ENCODE measurements at places on chromosomes 3 and 15.

- no peak for DNase-seq
Measured at GRCh38 chr3:98003306-98003969, 31.2 kb upstream of the RIOX2 start.

DNA sequence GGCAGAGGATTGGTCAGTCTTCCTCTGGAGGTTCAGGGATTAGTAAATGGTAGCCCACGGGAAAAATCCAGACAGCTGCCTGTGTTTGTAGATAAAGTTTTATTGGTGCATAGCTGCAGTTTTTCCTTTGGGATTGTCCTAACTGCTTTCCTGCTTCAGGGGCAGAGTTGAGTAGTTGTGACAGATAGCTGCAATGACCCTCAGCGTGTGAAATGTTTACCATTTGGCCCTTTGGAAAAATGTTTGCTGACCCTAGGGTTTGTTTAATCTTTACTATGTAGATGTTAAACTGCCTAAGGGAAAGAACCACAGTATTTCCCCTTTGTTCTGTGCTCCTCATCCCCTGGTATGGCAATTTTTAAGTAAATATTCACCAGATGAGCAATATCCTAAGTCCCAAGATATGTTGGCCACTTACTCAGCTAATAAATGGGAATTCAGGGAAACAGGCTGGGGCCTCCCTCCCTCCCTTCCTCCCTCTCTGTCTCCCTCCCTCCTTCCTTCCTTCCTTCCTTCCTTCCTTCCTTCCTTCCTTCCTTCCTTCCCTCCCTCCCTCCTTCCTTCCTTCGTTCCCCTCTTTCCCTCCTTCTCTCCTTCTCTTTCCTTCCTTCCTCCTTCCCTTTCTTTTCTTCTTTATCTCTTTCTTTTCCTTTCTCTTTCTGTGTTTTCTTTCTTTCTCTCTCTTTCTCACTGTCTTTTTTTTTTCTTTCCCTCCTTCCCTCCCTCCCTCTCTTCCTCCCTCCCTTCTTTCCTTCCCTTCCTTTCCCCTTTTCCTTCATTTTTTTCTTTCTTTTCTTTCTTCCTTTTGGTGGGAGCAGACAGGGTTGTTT lies 234.6 kb upstream of the BHLHE40 start:
- no peak for DNase-seq

DNA sequence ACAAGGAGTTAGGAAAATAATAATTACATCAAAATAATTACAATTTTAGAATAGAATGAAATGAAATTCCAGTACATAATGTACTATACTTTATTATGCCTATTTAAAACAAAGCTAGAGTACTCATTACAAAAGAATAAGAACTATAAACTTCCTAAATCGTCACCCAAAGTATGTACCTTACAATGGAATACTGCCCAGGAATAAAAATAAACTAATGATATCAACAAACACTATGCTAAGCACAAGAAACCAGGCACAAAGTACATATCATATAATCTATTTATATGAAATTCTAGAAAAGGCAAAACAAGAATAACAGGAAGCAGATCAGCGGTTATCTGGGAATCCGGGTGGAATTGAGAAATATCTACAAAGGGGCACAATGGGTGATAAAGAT lies 84.7 kb downstream of the MYO9A start:
- DNase-seq = no peak

DNA sequence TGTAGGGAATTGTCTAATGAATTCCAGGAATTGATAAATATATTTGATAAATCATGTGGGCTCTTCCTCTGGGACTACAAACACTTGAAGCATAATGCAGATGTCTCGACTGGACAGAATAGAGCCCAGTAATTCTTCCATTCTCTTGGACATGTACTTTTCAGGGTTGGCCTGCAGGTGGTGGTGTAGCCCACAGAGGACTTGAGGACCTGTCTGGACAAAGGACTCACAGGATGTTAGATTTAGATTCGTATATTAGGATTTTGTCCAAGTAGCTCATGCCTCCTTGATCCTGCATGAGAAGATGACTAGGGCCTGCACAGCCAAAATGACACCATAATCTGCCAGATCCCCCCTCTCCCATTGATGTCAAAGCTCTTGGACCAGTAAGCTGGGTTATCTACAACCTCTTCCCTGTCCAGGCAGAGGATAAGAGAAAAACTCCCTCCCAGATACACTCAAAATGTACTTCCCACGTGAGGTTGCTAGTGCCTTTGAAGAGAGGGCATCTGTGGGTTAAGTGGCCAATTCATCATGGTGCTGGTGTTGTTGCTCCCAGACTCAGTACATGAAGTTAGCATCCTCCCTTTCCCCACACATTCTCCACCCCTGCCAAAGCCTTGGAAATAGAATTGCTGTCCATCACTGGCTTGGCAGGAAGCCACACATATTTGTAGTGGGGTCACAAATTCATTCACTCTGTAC lies 88.6 kb upstream of the ZNF280D start:
- peak; percentile 37 for DNase-seq

GRCh38 chr3:51500632-51501131 lies 867 bp upstream of the DCAF1 start:
- no peak for DNase-seq

DNA sequence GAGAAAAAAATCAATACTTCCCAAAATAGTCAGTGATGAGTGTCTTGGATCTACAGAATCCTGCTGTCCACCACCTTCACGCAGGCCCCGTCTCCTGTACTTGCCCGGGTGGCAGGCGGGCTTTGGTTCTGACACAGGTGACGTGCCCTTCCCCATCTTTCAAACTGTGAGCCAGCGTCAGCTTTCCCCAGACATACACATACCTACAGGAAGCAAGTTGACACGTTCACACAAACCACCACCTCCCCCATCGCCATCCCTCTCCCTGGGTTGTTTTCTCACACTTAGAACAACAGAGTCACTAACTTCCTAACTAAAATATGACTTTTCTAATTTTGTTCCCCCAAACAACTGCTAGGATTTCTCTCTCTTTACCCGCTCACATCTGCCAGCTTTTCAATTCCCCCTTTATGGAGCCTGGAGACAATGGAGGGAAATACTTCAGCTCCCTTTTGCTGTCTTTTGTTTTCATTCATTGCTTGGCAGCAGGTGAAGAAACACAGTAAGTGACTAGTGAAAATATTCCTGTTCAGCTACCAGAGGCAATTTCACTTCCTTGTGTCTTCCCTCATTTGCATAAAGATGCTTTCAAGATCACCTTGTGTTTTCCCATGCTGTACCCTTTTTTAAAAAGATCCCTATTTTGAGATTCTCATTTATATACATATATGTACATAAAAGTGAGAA lies 248.3 kb downstream of the SLCO3A1 start:
- DNase-seq = no peak

- no peak for DNase-seq
Measured at GRCh38 chr3:21216598-21216997, 534.4 kb downstream of the ZNF385D start.

DNA sequence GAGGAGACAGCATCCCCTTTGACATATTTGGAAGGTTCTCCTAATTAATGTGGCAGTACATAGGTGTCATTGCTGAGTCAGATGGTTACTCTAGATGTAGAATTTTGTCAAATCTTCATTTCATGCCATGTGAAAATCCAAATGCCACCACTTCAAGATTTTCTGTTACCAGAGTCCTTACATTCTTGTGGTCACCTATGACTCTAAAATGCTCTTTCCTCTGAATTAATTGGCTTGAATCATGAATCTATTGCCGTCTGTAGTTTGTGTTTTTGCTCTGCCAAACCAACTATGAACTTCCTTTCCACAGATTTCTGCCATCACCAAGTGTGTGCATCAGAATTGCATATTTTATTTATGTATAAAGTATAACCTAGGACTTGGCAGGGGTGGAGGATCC lies 269.4 kb upstream of the ZPLD1 start:
- no peak for DNase-seq

GRCh38 chr15:89768071-89768500 lies 8.0 kb upstream of the MESP2 start:
- DNase-seq = no peak

GRCh38 chr3:124014366-124014942 lies 22.5 kb upstream of the ROPN1 start:
- DNase-seq = no peak

DNA sequence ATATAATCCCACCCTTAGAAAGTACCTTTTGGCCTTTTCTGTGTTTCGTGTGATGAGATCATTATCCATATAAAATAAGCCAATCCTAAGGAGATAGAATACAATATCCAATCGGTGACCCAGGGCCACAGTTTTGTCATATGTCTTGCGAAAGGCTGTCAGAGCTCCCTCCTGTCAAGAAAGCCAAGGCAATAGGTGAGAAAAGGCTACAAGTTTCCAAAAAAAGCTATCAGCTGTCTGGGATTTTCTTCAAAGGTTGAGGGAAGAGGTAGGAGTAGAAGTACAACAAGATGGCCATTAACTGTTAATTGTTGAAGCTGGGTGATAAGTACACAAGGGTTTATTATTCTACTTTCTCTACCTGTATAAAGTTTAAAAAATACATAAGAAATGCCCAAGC lies 4.0 kb downstream of the PSMD6 start:
- DNase-seq = no peak

GRCh38 chr15:60735559-60736047 lies 256.7 kb upstream of the ICE2 start:
- DNase-seq = no peak

- no peak for DNase-seq
Measured at GRCh38 chr3:21140785-21141184, 610.2 kb downstream of the ZNF385D start.

- DNase-seq = no peak
Measured at GRCh38 chr3:151421938-151422337, 37.4 kb upstream of the P2RY12 start.

- no peak for DNase-seq
Measured at GRCh38 chr3:174232658-174233429, 626.3 kb upstream of the NAALADL2 start.

GRCh38 chr15:69532066-69532465 lies 79.4 kb downstream of the RPLP1 start:
- DNase-seq = no peak

DNA sequence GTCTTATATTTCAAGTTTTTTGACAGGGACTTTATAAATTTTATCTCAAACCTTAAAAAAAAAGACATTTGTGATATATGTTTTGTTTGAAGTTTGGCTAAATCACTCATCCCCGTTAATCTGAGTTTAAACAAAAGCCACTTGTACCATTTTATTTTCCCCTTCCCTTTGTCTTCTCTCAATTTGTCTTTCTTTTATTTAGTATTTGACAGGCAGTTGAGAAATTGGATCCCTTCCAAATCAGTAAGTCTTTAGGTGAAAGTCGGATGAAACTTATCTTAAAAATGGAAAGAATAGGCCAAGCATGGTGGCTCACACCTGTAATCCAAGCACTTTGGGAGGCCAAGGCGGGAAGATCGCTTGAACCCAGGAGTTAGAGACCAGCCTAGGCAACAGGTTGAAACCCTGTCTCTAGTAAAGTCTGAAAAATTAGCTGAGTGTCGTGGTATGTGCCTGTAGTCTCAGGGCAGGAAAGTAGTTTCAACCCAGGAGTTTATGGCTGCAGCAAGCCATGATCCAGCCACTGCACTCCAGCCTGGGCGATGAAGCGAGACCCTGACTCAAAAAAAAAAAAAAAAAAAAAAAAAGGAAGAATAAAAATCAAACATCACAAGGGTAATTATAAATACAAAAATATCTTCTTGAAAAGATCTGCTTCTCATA lies 394.6 kb upstream of the TPM1 start:
- no peak for DNase-seq

DNA sequence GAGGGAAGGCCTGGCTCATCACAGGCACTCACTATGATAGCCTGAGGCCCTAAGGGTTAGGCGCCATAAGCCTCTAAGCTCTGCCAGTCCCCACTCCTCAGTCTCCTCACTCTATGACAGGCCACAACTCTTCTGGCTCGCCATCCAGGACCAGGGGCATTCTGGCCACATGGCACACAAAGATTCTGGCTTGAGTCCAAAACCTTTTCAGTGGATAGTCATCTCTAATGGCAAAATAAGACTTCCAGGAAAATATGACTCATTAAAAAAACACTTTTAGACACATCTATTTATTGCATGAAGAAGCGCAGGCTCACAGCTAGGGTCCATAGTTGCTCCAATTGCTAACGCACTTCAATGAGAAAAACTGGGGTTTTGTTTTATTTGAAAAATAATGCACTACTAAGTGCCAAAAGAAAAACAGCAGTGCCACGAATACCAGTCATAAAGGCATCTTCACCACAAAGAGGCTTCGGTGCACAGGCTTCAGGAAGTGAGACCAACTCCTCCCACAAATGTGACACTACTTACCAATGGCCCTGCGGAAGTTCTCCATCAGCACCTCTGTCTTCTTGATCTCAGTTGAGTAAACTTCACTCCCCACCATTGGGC lies 11.1 kb downstream of the RUVBL1 start:
- DNase-seq = no peak

DNA sequence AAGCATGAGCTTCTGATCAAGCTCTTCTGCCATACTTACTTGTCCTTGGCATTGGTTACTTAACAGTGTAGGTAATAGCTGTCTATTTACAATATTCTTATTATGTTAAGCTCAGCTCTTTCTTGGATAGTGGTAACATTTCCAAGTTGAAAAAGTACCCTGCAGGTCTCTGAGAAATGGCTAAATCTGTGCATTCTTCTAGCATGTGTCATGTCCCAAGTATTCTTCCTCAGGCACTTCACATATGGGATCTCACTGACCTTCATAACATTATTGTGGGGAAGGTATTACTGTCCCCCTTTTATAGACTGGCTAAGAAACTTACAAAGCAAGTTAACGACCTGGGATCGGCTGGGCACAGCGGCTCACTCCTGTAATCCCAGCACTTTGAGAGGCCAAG lies 236.1 kb downstream of the RORA start:
- DNase-seq = no peak

- no peak for DNase-seq
Measured at GRCh38 chr15:66408675-66409282, 22.1 kb downstream of the MAP2K1 start.

- DNase-seq = no peak
Measured at GRCh38 chr15:48693484-48693883, 48.0 kb upstream of the FBN1 start.

- DNase-seq = no peak
Measured at GRCh38 chr3:130527426-130527825, 10.4 kb downstream of the COL6A6 start.

GRCh38 chr3:191074511-191074910 lies 124.5 kb upstream of the OSTN start:
- no peak for DNase-seq

GRCh38 chr3:54857343-54857742 lies 70.5 kb downstream of the LRTM1 start:
- no peak for DNase-seq

DNA sequence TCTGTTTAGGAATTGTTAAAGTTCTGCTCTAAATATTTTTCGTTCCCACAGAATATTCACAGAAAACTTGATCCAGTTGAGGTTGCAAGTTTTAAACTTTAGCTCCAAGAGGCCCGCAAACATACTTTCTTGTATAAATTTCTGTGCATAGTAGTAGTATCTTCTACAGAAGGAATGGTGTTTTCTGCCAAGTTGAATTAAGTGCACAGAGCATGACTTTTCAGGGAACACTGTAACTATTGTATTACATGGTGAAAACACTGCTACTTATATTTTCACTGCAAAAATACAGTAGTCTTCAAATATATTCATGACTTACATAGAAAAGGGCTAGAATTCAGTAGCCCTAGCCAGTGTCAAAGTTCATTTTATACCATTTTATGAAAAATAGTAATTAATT lies 67.0 kb downstream of the SUCNR1 start:
- no peak for DNase-seq

- DNase-seq = no peak
Measured at GRCh38 chr3:9760779-9761505, 8.8 kb downstream of the CAMK1 start.
